ENCODE measurements at places on chromosomes 13 and 19.

DNA sequence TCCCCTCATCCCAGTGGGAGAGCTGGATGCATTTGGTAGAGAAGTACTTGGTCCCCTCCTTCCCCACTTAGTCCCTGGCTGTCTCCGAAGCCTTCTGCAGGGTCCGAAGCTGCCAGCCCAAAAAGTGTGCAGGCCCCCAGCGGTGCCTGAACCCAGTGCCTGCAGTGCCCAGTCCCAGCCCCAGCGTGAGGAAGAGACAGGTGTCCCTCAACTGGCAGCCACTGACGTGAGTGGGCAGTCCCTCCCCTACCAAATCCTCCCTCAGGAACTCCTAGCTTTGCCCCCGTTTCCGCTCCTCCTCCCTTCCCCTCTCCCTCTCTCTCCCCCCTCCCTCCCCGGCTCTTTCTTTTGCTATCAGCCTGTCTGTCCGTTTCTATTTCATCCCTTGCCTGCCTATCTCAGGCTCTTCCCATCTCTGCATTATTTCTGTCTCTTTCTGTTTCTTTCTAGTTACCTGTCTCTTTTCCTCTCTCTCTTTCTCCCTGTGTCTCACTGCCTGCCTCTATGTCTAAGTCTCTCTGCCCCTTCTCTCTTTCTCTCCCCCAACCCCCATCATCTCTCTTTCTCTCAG is 1.8 kb upstream of the LTBP4 start:
- no peak for DNase-seq

DNA sequence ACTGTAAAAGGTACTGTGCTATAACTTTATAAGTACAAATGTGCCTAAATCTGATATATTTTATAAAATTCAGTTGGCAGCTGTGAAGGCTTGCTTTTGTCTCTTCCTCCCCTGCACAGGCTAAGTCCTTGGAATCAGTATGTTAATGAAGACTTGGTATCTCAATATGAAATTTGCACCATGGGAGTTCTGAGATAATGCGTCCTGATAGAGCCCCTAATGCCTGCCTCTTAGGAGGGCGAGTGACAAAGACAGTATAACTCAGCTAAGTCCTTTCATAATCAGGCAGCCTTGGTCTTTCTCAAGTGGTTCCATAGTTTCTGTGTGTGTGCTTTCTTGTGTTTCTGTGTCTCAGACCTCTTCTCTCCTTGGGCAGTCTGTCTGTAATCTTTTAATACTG is 14.7 kb downstream of the LRCH1 start:
- DNase-seq, result no peak

- DNase-seq, result no peak
These were observed 219.2 kb downstream of the ENOX1 start for GRCh38 chr13:43567608-43568007.

- no peak for DNase-seq
These were observed 59.4 kb downstream of the ZAR1L start for GRCh38 chr13:32255724-32256109.

- no peak for DNase-seq
These were observed 20.3 kb downstream of the ACTN4 start for GRCh38 chr19:38667661-38668171.

GRCh38 chr13:49904729-49905456 is 31.2 kb downstream of the SPRYD7 start:
- DNase-seq, result no peak

GRCh38 chr13:28707629-28708427 is 10.9 kb downstream of the SLC46A3 start:
- no peak for DNase-seq

- DNase-seq, result no peak
These were observed 6.4 kb upstream of the TBXA2R start for GRCh38 chr19:3612901-3613741.

- DNase-seq, result peak; percentile 76
These were observed 73.4 kb upstream of the FLT1 start for GRCh38 chr13:28568286-28568685.

- no peak for DNase-seq
These were observed 20.6 kb upstream of the GTF3A start for GRCh38 chr13:27403727-27404385.

DNA sequence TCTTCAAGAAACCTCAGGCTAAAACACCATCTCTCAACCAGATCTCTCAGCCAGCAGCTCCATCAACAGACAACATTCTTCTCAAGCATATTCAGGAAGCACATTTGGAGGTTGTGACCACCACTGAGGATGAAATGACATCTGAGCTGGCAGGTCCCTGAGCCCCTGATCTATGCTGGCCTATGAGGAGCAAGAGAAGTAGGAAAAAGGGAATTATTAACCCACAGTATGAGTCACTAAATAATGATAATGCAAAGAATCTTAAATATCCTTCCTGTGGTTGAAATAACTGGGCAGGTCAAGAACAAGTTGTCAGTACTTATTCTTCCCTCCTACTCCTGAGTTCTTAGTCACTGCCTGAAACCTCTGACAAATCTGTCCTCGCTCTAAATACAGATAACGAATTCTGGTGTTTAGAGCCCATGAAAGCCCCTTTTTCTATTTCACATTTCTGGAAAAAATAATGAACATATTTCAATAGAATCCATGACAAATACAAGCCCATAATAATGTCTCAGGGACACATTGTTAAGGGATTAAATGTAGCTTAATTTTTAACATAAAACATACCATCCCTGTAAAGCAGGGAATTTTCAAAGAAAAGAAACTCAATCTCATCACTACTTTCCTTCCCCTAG is 225.8 kb upstream of the IRS2 start:
- DNase-seq, result no peak

- DNase-seq, result peak; percentile 86
These were observed at the start of gene BCAM for GRCh38 chr19:44808463-44809371. BCAM (plus strand) TSS chr19:44809103; CDS start chr19:44809125, 22 bp downstream.

DNA sequence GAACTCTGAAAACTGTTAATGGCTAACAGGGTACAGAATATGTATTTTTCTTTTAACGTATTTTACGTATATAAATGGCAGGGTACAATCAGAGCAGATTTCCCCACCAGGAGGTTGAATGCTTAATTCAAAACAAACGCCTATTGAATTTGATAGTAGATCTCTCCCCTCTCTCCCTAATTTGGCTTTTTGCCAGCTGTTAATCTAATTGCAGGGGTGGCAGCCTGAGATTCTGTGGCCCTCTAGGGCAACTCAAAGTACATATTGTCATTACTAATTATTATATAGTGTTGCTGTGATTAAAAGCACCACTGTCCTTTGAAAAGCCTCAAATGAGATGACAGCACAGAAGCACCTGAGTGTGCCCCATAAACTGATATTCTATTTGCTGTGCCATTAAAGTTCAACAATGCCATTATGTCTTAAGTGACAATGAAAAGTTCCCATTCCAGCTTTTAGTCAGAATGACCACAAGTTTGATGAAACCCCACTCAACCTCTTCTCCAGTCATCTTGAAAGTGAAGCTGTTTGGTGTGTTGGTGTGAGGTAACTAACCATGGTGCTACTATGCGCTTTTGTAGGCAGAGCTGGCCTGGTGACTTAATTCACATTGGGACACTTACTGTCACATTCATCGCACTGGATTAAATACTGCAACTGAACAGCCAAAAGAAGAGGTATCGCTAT is 351.4 kb downstream of the KCNRG start:
- DNase-seq, result no peak

- DNase-seq, result no peak
These were observed 178.3 kb downstream of the STK24 start for GRCh38 chr13:98398581-98398980.

- no peak for DNase-seq
These were observed 2.1 kb downstream of the ZIC5 start for GRCh38 chr13:99969453-99969918.

DNA sequence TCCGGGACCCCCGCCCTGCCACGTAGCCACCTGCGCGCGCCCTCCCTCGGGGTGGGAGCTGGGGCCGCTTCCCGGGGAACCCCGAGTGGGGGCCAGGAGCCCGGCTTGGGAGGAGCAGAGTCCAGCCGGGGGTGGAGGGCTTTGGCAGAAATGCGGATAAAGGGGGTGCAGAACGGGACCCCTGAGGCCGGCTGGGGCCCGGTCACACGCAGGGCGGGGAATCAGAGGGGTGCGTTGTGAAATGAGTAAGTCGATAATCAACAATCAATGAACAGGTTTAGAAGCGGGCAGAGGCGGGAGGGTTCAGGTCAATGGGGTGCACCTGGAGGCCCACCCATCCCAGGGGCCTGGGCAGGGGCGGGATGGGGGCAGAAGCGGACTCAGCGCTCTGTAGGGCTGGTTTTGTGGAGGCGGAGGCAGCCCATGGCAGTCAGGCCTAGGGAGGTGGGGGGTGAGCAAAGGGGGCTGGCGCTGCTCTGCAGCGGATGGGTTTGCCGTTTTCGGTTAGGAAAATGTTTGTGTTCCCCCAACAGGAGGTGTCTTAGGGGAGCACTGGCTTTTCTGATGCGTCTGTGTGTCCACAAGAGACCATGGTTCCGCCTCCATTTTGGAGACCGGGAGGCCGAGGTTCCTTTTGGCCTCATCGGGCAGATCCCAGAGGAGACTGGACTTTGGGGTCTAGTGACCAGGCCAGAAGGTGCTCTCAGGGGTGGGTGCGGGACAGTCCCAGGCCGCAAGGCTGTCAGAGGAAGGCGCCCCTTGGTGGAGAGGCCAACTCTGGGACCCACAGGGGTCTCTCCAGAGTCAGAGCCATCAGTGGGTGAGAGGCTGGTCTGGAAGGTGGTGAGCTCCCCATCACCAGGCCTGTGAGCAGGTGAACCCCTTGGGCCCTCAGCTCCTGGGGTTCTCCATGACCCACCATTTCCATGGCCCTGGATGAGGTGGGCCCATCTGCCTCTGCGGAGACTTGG is 683 bp upstream of the DIRAS1 start:
- DNase-seq, result no peak

- no peak for DNase-seq
These were observed 80.1 kb downstream of the IPO5 start for GRCh38 chr13:98033277-98034247.

DNA sequence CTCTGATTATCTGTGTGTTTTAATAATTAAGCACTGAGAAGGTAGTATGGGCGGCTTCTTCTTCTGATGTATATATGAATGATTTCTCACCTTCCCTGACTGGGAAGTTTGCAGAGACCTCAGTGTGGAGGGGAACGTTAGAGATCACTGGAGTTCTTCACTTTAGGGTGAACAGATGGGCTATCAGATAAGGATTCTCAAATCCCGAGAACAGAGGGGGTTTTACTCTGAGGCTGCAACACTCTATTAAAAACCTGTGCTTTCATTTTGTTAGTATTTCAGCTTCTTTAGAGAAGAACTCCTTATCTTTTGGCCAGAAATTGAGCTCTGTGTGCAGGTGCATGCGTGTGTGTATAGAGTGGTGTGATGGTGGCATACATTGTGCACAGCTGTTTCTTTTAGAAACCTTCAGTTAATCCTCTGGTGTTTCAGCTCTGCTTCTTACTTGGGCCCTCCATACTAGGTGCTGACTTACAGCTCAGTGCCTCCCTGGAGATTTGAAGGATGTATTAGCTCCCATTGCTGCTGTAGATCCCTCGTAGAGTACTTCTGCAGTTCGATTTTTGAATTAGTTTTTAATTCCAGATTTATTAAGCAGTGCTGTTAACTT is 45.3 kb upstream of the PCDH9 start:
- DNase-seq, result no peak

DNA sequence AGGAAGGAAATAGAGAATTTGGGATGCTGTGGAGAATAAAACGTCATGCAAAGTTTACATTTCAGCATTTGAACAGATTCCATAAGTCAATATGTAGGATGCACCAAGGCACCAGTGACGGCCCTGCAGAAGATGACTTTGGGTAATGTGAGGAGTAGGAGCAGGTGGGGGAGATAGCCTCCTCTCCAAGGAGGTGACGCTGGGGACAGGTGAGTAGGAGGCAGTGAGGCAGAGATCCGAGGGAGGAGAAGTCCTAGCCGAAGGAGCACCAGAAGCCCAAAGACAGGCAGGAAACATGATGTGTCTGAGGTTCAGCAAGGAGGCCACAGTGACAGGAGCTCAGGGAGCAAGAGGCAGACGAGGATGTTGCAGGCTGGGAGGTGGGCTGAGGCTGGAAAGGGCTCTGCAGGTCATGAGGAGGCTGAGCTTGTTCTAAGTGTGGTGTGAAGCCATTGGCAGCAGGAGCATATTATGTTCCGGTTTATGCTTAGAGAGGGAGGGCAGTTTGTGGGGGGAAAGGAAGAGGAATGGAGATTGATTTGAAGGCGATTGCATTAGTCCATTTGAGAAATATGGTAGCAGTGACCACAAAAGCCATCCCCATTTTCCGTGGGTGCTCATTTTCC is 55.7 kb upstream of the C1QTNF9 start:
- no peak for DNase-seq

- DNase-seq, result no peak
These were observed 2.7 kb upstream of the SAMD1 start for GRCh38 chr19:14093117-14093823.
